ENCODE measurements at places on chromosomes 2 and 18.

- DNase-seq: no peak
Measured at GRCh38 chr2:240790370-240791220, 29.4 kb downstream of the KIF1A start.

DNA sequence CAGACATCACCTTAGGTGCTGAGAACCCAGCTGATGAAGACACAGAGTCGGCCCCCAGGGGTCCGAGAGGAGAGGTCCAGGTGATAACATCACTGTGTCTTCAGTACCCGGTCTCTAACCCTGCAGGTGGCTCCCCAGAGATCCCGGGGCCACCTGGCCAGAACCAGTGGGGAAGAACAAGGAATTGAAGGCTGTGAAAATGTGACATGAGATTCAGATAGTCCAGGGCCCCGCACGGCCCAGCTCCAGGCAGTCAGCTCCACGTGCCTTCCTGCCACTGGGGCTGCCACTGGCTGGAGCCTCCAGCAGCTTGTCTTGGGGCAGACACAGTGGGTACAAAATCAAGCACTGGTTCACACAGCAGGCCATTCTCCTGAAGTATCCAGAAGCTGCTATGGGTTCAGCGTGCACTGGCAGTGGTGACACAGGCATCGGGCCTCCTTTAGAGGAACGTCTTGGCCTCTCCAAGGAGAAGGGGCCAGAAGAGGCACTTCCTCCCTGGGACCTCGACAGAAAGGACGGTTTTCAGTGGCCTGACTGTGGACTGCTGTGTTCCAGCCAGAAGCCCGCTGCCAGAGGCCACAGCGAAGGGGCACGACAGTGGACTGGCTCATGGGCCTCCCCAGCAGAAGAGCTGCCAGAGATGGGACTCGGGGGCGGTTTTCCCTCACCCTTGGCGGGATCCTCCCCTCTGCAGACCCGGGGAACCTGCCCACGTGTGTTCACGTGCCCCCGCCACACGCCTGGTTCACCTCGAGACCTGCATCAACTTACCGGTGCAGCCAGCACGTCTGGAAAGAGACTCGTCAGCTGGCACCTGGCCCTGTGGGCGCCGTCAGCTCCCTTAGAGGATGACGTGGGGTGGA, 150.4 kb downstream of the HDAC4 start:
- DNase-seq: no peak

DNA sequence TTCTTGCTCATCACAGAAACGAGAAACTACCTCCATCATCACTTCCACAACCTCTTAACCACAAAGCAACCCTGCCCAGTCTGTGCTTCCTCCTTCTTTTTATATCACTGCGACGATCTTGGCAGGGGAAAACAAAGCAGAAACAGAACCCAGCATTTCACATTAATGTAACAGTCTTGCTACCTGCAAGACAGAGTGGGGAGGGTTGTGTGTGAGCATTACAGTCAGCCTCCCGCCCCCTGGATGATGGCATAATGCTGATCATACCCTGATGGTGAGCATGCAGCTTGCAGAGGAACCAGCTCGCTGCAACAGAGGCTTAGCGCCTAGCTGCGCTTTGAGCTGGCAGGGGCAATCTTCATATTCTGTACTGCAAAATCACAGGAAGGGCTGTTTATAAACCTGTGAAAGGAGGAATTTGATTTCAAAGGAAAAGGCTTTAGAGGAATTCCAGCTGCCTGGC, 376.1 kb downstream of the IRS1 start:
- no peak for DNase-seq

GRCh38 chr2:53964987-53965687, 5.7 kb downstream of the PSME4 start:
- DNase-seq: no peak

- no peak for DNase-seq
Measured at GRCh38 chr2:224997802-224998201, 44.5 kb downstream of the DOCK10 start.

GRCh38 chr18:58321986-58322385, 278.0 kb downstream of the NEDD4L start:
- peak; percentile 89 for DNase-seq

GRCh38 chr18:36602620-36603019, 226.2 kb downstream of the TPGS2 start:
- DNase-seq: no peak

- DNase-seq: no peak
Measured at GRCh38 chr18:57433934-57434535, 1.1 kb upstream of the ONECUT2 start.

DNA sequence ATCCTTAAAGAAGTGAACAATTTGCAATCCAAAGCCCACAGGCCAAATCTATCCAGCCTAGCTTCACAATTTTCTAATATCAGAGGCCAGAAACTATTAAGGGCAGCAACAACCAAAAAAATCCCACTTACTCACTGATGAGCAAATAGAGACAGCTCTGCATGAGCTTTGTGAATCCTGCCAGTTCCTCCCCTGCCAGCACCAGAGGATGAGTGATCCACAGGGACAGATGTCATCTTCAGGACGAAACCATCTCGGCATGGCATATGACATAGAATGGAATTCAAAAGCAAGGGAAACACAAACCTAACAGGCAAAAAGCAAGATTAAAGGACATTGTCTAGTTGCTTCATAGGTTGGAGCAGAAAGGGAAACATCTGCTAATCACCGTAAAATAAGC, 2.2 kb upstream of the DSC2 start:
- DNase-seq: no peak

- peak; percentile 79 for DNase-seq
Measured at GRCh38 chr18:65768120-65768778, 17.4 kb downstream of the CDH7 start.

DNA sequence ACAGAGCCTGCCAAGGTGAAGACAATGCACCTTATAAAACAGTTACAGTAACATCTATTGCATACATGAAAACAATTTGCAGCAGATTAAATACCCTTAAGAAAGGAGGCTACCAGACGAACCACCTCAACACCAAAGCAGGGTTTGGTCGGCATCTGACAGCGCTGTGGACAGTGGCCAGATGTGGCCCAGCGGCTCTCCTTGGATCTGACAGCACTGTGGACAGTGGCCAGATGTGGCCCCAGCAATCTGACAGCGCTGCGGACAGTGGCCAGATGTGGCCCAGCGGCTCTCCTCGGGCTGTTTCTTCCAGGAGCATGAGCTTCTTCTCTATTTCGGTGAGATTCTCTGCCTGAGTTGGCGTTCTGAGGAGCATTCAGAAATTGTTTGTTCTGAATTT, 211.6 kb downstream of the ANKRD30B start:
- DNase-seq: no peak

DNA sequence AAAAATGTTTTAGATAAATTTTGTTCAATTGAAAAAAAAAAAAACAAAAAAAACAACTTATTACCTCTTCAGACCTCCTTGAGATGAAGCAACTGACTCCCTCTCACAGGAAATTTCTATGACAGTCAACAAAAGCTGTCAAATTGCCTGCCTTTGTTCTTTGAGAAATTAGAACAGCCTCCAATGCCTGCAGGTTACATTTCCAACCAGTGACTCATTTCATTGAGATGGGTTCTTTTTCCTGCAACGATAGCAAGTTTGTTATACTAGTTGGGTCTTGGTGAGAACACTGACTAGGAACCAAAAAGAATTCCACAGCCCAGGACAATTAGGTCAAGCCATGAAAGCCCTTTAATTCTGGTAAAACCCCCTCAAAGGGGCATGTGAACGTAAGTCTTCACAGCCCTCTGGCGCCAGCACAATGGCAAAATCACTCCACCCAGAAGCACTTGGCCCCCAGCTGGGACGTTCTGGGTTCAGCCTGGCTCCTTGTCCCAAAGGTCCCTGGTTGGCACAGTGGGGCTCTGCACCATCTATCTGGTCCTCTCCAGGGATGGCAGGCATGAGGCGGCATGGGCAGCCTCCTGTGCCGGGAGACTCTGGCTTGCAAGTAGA, 87.0 kb downstream of the SPP2 start:
- peak; percentile 92 for DNase-seq

GRCh38 chr2:58762176-58762781, 521.2 kb upstream of the FANCL start:
- peak; percentile 78 for DNase-seq

DNA sequence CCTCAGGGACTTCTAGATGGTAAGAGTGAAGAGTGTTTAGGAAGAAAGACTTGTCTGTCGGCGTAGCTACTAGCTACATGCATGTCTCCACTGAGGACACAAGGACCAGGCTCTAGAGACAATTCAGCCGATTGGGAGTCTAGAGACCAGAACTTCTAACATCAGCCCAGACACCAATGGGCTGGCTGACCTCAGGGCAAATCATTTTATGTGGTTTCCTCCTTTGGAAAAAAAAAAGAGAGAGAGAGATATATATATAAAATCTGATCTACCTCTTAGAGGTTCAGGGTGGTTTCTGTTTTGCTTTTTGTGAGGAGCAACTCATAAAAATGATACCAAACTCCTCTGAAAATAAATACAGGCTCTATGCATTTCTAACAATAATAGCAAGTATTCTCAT, 212.8 kb downstream of the BCL2 start:
- no peak for DNase-seq

DNA sequence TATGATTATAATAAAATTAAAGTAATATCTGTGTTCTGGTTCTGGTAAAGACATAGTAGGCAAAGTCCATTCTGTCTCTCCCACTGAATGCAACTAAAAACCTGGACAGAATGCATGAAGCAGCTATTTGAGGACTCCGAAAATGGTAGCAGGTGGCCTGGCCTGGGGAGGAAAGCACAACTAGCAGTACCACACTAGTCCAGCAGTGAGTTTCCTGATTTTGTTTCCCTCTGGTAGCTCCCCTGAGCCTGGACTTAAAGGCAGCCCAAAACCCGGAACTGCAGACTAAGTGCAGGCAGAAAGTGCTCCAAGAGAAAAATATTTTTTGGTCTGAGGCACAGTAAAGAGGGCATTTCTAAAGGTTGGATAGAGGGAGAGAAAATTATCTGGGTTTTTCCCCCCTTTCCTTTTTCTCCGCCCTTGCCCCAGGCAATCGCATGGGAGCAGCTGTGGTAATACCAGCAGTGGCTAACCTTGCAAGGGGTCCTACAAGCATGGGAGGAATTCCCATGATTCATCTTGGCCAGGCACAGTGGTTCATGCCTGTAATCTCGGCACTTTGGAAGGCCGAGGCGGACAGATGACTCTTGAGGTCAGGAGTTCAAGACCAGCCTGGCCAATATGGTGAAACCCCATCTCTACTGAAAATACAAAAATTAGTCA, 32.3 kb downstream of the ASXL2 start:
- no peak for DNase-seq

GRCh38 chr2:45003579-45004551, 5.4 kb downstream of the SIX2 start:
- no peak for DNase-seq

DNA sequence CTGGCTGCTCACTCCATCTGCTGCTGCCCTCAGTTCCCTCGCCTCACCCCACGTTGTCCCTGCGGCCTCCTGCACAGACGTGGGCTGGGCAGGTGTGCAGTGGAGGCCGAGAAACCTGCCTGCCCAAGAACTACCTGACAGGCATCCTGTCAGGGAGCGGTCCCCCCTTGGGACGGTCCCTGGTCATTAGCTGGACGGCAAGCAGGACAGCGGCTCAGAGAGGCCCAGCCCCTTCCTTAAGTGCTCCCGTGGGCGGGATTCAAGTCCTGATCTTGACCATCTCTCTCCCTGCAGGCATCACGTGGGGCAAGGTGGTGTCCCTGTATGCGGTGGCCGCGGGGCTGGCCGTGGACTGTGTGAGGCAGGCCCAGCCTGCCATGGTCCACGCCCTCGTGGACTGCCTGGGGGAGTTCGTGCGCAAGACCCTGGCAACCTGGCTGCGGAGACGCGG, 11.3 kb downstream of the BOK start:
- no peak for DNase-seq

Data from HT1080 (cell line).